Activated CD4-positive, alpha-beta memory T cell treated with anti-CD3 and anti-CD28 coated beads, Interleukin-2, amount 10 ng/mL, durations not matched to agents 7 days and 5 days (primary cell): ENCODE measurements at places on chromosomes 3 and 15. TPM values are rescaled to one million over a fixed set of nuclear protein-coding genes. Genes with fewer than 3 reads are reported as not detected.

The FHIT gene
- 9.6 TPM for total RNA-seq

The MB21D2 gene
- total RNA-seq = 21.0 TPM

The CAMKV gene
- total RNA-seq = not detected

The OXSR1 gene
- 67.5 TPM for total RNA-seq

The PPARG gene
- total RNA-seq = 3.7 TPM

The NGRN gene
- total RNA-seq = 28.3 TPM

The SLC41A3 gene
- total RNA-seq = 25.6 TPM

The PPP1R14D gene
- total RNA-seq = not detected

The CD47 gene
- total RNA-seq = 153 TPM

The DUOXA1 gene
- not detected for total RNA-seq

The ITIH4 gene
- 16.2 TPM for total RNA-seq

The CEP70 gene
- 9.6 TPM for total RNA-seq

The GRK7 gene
- not detected for total RNA-seq

The ANKRD34C gene
- not detected for total RNA-seq

The NUP210 gene
- total RNA-seq = 161 TPM

- no peak for DNase-seq
These were observed 150.7 kb downstream of the CADPS start for GRCh38 chr3:62724503-62724902.

DNA sequence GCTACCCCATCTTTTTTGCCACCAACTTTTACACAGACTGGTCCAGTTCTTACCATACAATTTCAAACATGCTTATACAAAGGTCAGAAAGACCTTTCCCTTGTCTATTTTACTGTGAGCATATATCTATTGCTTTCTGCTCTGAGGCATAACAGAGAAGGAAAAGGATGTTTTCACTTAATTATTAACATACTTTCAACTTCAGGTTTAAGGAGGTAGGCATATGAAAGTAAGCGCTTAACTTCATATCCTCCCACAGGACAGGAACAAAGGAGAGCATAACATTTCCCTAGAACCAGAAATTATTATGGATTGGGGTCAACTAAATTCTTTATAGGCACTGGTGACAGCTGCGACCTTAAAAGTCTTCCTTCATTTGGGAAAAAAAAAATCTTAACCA lies 1.1 kb downstream of the MYEF2 start:
- DNase-seq = no peak

- no peak for DNase-seq
These were observed 155.0 kb upstream of the BHLHE40 start for GRCh38 chr3:4823986-4824925.

- DNase-seq = no peak
These were observed 393.9 kb upstream of the CFAP20DC start for GRCh38 chr3:59443618-59444293.

GRCh38 chr3:46030626-46031025 lies 3.3 kb upstream of the XCR1 start:
- DNase-seq = no peak

DNA sequence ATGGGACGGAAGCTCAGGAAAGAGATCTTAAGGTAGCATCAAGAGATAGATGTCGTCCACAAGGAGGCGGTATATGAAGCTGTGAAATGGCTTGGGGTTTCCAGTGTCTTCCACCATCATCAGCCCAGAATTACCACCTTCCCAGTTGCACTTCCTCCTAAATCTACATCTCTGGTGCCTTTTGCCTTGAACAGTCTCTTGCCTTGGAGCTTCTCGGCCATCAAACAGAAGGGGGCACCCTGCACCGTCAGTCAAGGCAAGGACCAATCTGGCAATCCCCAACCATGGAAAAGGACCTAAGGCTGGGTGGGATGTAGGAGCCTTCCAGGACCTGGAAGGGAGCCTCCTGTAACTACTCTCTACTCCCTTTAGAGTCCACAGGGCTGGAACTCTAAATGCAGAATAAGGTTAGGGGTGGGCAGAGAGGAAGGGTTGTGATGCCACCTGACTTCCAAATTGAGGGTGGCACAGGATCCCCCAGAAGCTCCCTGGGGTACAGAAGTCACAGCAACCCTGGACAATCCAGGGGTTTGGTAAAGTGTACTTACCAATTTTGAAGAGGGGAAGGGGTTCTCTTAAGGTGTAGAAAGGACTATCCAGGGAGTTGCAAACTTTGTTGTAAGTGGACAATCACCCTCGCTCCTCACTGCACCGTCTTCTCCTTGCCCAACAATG lies 1.0 kb upstream of the RYR3 start:
- no peak for DNase-seq

DNA sequence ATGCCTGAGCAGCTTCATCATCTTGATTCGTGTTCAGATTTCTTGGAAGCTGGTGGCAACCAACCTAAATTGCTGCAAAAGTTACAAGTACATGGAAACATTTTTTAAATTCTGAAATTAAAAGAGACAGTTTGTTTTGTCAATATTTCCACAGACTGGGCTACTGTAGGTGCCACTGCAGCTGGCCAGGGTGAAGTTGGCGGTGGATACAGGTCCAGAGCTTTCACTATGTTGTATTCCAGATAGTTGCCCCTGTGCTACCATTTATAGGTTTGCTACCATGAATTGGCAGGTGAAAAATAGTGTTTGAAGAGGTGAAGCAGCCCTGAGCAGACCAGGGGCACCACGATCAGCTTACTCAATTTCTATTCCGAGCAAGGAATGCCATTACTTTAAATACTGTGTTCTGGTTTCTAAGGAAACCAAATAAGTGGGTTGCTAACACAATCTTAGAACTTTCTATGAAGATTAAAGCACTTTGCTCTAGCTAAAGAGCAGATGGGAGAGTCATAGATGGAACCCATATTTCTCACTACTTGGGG lies 21.2 kb upstream of the SHC4 start:
- DNase-seq = no peak

DNA sequence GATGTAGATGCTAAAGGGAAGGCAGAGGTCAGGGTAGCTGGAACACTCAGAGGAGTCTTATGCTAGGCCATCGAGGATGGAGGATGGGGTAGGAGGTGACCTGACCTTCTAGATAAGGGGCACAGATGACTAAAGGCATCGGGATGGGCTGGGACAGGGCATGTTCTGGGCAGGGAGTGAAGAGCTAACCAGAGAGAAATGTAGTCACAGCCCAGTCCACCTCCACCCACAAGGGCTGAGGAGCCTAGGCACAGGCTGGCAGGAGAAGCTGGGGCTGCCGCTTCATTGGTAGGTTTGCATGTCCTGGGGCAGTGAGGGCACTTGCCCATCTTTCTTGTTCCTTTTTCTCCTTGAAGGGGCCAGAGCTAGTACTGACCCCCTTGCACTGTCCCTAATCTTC lies 12.6 kb downstream of the CLK3 start:
- DNase-seq = no peak

DNA sequence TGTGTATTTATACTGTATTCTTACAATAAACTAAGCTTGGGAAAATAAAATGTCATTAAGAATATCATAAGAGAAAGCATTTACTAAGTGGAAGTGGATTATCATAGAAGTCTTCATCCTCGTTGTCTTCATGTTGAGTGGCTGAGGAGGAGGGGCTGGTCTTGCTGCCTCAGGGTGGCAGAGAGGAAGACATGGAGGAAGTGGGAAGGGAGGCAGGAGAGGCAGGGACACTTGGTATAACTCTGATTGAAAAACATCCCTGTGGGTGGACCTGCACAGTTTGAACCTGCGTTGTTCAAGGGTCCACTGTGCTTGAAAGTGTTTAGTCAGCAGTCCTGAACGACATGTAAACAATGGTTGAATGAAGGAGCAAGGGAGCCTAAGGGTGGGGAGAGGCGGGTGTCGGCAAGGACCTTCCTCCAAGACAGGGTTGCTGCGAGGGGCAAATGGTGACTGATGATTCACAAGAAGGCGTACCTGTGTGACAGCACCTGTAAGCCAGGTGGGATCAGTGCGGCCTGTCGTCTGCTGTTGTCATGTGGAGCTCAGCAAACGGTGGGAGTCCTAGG lies 103.8 kb upstream of the KLF13 start:
- no peak for DNase-seq

GRCh38 chr3:83514130-83514914 lies 1444.5 kb upstream of the CADM2 start:
- DNase-seq = no peak

GRCh38 chr3:60932170-60932569 lies 319.1 kb downstream of the FHIT start:
- DNase-seq = no peak

DNA sequence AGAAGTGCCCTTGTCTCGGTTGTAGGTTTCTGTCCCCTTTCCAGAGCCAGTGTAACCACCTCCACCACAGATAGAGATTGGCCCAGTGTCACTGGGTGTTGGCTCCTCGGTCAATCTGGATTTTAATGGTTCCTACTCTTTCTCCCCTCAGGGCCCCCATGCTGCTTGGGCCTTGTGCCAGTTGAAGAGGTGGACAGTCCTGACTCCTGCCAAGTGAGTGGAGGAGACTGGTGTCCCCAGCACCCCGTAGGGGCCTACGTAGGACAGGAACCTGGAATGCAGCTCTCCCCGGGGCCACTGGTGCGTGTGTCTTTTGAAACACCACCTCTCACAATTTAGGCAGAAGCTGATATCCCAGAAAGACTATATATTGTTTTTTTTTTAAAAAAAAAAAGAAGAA lies 75.2 kb downstream of the BOC start:
- DNase-seq = no peak

GRCh38 chr15:39710681-39711080 lies 72.0 kb downstream of the FSIP1 start:
- no peak for DNase-seq

- no peak for DNase-seq
These were observed 41.2 kb downstream of the TRAT1 start for GRCh38 chr3:108863799-108864135.

- no peak for DNase-seq
These were observed 1.7 kb downstream of the NR2E3 start for GRCh38 chr15:71811752-71812735.

DNA sequence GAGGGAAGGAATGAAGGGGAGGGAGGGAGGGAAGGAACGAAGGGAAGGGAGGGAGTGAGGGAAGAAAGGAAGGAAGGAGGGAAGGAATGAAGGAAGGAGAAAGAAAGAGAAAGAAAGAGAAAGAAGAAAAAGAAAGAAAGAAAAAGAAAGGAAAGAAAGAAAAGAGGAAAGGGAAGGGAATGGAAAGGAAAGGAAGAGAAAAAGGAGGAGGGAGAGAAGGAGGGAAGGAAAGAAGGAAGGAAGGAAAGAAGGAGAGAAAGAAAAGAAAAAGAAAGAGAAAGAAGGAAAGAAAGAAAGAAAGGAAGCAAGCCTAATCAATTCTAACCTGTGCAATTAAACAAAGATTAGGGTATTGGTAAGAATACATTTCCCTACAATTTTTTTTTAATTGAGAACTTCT lies 238.6 kb downstream of the PYDC2 start:
- no peak for DNase-seq

GRCh38 chr3:118818386-118818785 lies 216.3 kb downstream of the IGSF11 start:
- no peak for DNase-seq

DNA sequence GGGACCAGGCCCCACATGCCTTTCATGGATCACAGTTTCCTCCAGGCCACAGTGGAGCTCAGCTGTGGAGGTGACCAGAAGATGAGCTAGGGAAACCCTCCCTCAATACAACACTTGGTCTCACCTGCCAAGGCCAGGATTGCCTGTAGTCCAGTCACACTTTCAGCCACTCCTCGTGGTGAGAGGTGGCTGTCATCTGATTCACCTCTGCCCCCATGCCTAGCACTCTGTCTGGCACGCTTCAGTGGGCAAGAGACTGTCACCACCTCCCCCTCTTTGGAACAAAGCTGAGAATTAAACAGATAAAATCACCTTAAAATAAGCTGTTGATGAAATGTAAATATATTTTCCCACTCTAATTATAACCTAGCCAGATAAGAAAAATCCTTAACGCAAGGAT lies 4.0 kb upstream of the IL17RD start:
- no peak for DNase-seq

GRCh38 chr15:74373056-74373650 lies 5.7 kb upstream of the CYP11A1 start:
- no peak for DNase-seq

DNA sequence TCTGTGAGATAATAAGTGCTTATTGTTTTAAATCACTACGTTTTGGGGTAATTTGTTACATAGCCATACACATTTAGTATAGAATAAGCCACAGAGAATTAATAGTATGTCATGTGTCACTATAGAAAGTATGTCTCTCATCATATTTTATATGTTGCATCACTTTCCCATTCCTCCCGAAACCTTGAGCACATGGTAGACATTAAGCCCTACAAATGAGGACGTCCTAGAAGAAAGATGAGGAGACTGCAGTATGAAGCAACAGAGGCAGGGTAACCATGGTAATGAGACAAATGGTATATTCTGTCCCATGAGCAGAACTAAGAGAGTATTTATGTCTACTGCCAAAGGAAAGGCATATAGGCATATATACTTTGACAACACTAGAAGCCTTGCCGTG lies 720.2 kb downstream of the ROBO1 start:
- no peak for DNase-seq

- DNase-seq = no peak
These were observed 23.0 kb upstream of the MUC20 start for GRCh38 chr3:195697582-195698324.

- peak; percentile 88 for DNase-seq
These were observed 24.7 kb downstream of the GPR15 start for GRCh38 chr3:98556164-98557130.

GRCh38 chr3:143276592-143276991 lies 157.0 kb downstream of the CHST2 start:
- DNase-seq = no peak

- DNase-seq = no peak
These were observed 125.8 kb downstream of the P2RY1 start for GRCh38 chr3:152960684-152961083.

DNA sequence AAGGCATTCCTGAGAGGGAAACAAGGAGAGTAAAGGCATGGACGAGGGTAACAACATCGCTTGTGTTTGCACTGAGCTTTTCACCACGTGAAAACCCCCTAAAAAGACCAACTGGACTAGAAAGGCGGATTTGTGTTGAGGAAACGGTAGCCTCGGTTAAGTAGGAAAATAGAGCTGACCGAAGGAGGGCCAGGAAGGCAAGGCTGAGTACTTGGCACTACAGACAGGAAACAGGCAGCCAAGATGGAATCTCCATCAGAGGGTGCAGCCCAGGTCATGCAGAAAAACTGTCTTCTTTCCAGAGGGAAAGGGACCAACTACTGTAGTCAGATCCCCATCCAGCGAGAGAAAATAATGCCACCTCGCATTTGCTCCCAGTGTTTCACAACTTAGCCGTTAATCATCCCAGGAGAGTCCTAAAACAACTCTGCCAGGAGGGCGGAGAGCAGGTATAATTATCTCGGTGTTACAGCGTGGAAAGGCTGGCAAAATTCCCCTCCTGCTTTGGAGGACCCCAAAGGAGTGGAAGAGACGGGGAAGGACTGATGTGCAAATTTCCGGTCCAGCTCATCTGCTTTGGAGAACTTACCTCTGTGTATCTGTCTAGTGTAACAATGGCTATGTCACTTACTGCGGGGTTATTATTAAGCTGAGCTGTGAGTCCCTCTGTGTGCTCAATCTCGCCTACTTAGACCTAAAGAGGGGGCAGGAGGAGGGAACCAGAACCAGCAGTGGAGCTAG lies 77.2 kb downstream of the MYO1E start:
- DNase-seq = no peak

DNA sequence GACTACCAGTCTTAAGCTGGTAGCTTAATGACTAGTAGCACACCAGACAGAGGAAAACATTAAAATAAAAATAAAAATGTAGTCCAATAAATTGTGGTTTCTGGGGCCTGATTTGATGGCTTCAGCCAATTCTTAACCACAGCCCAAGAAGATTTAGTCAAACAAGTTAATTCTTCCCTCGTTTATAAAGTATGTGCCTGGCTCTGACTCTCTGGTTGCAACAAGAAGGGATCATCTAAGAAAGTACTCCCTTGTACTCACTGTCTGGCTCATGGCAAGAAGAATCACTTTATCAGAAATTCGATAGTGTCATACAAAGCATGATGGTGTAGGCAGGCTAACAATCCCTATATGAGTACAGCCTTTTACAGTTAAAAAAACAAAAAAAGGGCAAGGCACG lies 141.9 kb downstream of the P3H2 start:
- no peak for DNase-seq
